ENCODE measurements at places on chromosomes 2 and 18.

GRCh38 chr18:32771871-32772580, 797 bp downstream of the KLHL14 start:
- no peak for DNase-seq
- H3K4me1 ChIP-seq, result no peaks in the 10 kb centered on the region
- no peak overlapping the region for H3K4me3 ChIP-seq
- H3K27ac ChIP-seq, result no peak overlapping the region
- H3K27me3 ChIP-seq, result no peaks in the 10 kb centered on the region
- H3K36me3 ChIP-seq, result no peaks in the 10 kb centered on the region

DNA sequence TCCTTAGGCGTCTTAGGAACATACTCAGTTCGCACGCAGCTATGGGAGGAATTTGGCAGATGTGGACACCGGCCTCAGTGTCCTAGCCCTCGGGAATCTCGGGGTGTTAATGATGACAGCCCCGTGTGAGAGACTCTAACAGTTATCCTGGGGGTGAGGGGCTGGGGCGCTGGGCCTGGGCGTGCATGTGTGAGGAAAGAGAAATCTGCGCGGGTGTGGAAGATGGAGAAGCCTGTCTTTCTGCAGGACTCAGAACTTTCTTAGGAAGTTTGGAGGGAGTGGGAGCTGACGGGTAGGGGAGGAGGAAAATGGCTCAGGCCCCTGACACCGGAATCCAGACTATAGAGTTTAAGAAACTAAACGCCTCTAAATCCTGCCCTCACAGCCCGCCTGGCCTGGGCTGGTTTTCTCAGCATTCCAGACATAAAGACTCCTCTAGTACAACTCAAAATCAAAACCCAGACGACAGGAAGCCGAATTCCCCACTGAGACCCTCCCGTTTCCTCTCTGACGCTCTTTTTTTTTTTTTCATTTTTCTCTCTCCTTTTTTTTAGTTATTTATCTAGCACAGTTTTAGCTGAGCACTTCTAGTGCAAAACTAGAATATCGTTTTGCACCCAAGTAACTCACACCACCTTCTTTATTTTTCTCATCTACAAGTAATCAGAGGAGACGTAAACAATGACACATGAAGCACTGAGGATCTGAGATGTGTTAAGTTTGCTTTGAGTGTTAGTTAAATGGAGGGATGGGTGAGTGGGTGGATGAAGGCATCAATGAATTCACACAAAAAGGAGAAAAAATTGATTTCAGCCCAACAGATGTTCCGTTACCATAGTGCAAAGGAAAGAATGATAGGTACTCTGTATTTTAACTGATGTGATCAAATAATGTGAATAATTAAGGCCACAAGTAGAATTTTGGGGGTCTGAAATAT, 1.2 kb upstream of the HAAO start:
- H3K4me3 ChIP-seq, result peak overlapping the region; percentile 50
- no peaks in the 10 kb centered on the region for H3K36me3 ChIP-seq
- peaks cover 15% of the 10 kb centered on the region for H3K4me1 ChIP-seq
- DNase-seq, result no peak

DNA sequence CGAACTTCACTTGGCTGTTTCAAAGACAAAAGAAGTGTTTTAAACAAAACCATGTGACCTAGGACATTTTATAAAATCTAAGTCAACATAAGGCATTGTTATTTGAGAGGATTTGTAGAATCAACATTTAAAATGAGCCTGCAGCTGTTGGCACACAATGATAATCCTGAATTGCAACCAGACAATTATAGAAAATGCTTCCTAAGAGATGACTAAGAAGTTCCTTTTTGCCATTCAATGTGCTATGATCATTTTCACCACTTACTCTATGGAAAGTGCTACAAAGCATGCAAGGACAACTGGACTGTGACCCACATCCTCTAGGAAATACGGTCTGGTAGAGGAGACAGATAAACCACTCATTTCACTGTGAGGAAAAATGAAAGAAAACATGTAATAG, 246.4 kb downstream of the CDH20 start:
- no peaks in the 10 kb centered on the region for H3K27me3 ChIP-seq
- no peak for DNase-seq
- no peak overlapping the region for H3K4me3 ChIP-seq
- no peaks in the 10 kb centered on the region for H3K36me3 ChIP-seq

DNA sequence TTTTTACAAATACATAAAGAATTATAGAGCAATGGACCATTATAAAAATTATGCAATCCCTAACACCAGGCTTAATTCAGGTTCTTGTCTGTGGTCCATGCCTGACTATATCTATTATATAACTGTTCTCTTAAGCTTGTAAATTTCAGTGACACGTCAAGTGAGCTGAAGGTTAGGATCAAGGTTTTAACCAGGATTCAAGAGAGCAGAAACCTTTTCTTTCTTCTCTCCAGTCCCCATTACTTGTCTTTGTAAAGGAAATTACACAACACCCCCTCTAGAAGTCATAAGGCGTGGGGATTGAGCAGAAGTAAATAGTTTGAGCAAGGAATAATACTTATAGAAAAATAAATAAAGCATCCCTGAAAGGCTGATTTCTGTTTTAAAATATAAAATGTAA, 122.0 kb downstream of the ZNF521 start:
- no peak for DNase-seq
- no peaks in the 10 kb centered on the region for H3K27me3 ChIP-seq
- H3K4me3 ChIP-seq, result no peak overlapping the region
- no peak overlapping the region for H3K27ac ChIP-seq
- no peaks in the 10 kb centered on the region for H3K4me1 ChIP-seq

DNA sequence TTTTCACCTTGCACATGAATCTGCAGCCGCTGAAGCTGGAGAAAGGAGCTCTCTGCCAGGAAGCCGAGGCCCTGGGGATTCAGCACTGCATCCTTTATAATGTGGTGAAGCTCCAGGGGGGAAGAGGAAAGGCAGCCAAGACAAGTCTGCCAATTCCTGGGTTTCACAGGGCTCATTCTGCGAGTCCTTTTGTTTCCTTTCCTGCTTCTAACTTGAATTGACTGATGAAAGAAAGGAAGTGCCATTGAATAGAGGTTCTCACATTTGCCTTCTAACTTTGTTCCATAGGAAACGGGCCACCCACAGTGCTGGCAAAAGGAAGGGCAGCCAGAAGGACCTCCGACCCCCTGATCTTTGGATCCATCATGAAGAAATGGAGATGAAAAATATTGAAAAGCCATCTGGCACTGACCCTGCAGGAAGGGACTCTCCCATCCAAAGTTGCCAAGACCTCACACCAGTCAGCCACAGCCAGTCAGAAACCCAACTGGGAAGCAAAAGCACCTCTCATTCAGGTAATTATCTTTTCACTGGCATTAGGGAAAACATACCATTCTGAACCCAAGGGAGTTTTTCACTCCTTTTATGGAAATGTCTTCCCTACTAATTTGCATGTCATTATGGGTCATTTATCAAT, 765.4 kb downstream of the MBD2 start:
- no peak for DNase-seq
- no peak overlapping the region for H3K4me3 ChIP-seq
- no peak overlapping the region for H3K27ac ChIP-seq
- no peaks in the 10 kb centered on the region for H3K4me1 ChIP-seq
- no peaks in the 10 kb centered on the region for H3K36me3 ChIP-seq
